ENCODE measurements at places on chromosomes 3 and 15.

GRCh38 chr15:89751748-89752147 is 699 bp upstream of the MESP1 start:
- no peak for DNase-seq

DNA sequence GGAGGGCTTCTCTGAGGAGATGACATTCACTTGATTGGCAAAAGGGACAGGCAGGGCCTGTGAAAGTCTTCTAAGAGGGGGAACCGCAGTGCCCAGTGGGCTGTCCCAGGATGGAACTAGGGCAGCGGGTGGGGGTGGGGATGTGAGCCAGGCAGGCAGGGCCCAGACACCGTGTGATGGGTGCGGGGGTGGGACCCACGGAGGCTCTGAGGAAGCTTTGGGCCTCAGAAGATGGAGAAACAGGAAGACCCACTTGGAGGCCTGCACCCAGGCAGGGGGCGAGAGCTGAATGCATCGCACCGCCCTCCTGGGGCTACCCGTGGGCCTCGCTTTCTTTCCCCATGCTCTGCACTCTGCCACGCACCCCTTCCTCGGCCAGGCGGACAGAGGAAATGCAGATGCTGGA is 32.9 kb upstream of the ACAD9 start:
- no peak for DNase-seq

DNA sequence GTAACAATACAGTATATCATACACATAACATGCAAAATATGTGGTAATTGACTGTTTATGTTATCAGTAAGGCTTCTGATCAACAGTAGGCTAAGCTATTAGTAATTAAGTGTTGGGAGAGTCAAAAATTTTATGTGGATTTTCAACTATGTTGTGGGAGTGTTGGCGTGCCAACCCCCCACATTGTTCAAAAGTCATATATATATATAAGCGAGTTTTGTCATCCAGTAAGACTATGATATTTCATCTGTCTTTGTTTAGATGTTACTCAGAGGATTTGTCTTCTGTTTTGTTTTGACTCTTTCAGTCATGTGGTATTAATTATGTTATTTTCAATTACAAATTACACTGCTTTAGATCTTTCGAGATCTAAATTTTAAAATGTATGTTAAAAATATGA is 51.0 kb upstream of the RAP2B start:
- DNase-seq, result no peak

DNA sequence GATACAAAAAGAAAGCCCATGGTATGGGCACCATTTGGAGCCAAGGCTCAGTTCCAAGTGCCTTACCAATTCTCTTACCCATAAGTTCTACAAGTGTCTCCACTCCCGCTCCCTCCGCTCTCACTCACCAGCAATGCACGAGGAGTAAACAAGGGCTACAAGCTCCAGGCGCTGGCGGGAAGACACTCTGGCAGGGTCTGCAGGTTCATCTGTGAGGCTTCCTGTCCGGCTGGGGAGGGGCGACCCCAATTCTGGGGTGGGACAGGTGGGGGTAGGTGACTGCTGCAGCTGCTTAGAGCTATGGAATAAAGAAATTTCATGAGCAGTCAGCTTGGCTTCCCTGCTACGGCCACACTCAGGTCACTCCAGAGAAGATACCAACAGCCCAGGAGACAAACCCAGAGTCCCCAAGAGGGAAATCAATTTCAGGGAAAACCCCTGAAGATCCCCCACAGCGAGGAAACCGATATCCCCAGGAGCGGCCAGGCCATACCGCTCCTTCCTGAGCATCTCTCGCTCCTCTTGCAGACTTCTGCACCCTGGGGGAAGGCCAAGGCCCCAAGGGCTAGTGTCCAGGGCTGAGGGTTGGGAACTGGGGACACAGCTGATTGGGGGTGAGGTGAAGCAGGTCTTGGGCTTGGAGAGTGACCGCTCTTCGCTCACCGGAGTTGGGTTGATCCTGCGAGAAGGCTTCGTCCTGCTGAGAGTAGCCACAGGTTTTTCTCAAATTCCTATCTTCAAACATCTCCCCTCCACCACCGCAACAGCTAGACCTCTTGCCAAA is 1.4 kb downstream of the CDAN1 start:
- DNase-seq, result no peak

GRCh38 chr3:192929755-192930547 is 12.3 kb upstream of the MB21D2 start:
- no peak for DNase-seq

GRCh38 chr15:65777843-65778242 is 14.2 kb downstream of the DENND4A start:
- no peak for DNase-seq

GRCh38 chr15:97085731-97086130 is 755.2 kb downstream of the NR2F2 start:
- DNase-seq, result no peak

DNA sequence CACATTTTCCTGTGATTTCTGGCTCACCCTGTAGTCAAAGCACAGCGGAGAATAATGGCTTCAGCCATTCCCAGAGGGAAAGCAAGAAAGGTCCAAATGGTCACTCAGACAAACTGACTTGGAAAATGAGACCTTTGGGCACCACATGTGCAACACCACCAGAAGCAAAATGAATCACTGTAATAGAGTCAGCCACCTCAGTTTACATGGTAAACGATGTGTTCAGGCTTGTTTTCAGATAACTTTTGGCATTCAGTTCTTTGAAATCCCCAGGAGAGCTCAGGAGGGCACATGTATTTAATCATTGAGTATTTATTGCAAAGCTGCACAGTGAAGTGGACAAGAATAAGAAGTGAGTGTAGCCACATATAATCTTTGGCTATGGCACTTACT is 38.4 kb upstream of the ALCAM start:
- DNase-seq, result no peak

GRCh38 chr3:174308736-174309135 is 550.4 kb upstream of the NAALADL2 start:
- no peak for DNase-seq

- DNase-seq, result no peak
These were observed 148.1 kb downstream of the KLHL25 start for GRCh38 chr15:85646538-85647091.
